ENCODE measurements at places on chromosomes 7 and 10.

GRCh38 chr10:35453855-35454532, 117.7 kb downstream of the CCNY start:
- DNase-seq, result no peak

GRCh38 chr10:118590334-118590733, 5.1 kb downstream of the PRLHR start:
- DNase-seq, result peak; percentile 24

- DNase-seq, result no peak
These were observed 997.9 kb upstream of the POT1 start for GRCh38 chr7:125927556-125927955.

GRCh38 chr10:93039721-93040120, 20.9 kb upstream of the CYP26C1 start:
- DNase-seq, result no peak

DNA sequence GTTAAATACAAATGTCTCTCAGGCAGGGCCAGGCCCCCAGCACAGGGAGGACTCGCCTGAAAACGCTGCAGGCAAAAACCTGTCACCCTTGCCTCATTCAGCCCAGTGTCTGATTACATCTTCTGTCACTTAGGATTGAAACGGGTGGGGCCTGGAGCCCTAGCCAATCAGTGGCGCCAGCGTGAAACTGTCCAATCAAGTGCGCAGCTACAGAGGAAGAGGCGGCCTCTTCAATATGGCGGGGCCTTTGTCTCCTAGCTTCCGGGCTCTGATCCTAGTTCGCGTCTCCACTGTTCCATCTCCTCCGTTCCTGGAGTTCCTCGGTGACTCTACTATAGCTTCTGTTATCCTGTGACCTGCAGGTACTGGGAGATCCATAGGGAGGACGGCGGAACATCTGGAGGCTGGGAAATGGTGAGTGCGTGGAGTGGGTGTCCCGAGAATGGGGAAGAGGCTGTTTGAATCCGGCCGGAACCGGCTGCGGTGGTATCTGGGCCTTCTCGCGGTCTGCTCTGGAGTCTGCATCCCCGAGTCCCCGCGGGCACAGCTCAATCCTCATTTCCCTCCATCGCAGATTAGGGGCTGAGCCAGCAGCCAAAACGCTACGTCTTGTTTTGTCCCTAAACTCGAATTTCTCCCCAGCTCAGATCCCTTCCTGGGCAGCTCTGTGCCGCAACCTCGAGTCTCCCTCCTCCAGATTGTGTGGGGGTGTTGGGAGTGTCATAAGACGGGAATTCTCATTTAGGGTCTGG, at the start of gene ZNF736:
Gene ZNF736 (plus strand): TSS at position 222 of the 752 bp plus-strand sequence. CDS start 190 bp downstream, at position 412.
- peak; percentile 85 for DNase-seq

DNA sequence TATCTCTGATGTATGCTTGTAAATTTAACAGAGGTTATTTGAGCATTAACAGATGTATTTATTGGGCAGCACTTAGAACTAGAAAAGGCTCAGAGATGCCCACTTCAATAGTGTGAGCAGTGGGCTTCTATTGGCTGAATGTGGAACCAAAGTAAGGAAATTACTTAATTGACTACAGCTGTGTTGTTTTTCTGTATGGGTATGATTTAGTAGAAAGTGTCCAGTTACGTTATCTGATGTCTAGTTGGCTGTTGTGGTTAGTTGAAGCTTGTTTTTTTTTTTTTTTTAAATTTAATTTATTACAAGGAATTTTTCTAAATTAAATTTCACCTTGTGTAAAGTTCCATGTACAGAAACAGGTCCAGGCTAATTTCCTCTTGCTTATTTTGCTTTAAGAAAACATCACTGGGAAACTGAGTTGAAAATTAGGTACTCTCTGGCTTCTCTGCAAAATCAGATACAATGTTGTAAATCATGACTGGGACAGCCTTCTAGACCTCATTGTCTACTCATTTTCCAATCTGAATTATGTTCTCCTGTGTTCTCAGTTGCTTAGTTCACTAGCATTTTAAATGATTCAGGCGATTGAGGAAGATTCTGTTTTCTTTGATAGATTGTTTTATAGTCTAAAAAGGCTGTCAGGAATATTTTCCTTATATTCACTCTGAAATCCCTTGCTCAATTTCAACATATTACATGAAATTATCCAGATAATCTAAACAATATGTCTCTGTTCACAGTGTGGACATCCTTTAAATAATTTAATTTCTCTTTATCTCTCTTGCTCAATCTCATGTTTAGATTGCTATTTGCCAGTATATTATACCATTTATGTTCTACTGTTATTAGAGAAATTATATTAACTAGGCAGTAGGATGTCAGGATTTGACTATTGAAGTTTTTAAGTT, 53.0 kb downstream of the PHF14 start:
- no peak for DNase-seq

- DNase-seq, result no peak
These were observed 390.7 kb downstream of the ARL4A start for GRCh38 chr7:13078105-13078504.
